ENCODE measurements at places on chromosomes 4 and X.

DNA sequence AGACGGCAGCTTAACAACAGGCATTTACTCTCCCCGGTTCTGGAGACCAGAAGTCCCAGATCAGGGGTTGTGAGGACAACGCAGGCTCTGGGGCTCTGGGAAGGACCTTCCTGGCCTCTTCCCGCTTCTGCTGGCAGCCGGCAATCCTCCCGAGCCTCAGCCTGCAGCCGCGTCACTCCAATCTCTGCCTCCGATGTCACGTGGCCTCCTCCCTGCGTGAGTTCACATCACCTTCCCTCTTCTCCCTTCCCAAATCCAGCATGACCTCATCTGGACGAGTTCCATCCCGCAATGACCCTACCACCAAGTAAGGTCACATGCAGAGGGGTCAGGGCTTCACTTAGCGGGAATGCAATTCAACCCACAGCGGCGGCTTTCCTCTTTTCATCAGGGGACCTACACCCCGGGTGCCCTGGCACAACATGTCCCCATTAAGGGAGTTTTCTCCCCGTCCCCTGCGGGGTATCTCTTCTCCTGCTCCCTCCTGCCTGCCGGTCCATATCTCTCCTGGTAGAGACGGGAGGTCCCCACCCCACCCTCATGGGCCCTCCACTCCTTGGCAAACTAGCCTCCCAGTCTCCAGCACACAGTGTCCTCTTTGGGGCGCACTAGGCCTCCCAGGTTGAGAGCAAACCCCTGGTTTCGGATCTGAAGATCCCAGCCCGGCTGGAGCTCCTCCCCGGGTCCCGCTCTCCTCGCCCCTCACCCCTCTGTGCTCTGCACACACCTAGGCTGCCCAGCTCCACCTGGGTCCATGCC is 25.5 kb downstream of the ABLIM2 start:
- no peak for DNase-seq

DNA sequence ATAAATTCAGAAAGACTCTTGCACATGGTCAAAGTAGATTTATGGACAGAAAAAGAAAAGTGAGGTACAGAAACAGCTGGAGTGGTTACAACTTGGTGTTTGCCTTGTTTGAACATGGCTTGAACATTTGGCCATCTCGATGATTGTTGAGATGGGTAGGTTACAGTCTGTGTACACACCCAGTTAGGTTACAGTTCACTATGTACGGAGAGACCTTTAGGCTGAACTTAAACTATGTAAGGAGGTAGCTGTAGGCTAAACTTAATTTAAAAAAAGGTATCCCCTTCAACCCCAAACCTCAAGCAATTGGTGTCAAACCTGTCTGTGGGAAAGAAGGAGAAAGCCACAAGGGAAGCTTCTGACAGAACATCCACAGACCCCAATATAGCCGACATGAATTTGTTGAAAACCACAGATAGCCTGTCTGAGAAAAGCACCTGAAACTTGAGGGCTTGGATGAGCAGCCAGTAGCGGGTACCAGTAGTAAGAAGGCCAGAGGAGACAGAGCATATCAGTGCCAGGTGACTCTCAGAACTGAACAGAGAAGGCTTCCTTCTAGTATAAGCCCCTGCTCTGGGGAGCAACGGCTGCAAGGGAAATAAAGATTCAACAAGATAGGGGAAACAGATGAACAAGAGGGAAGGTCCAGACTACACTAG is 247.9 kb upstream of the GALNTL6 start:
- no peak for DNase-seq

GRCh38 chr4:36208893-36209473 is 35.3 kb downstream of the ARAP2 start:
- DNase-seq = no peak

- DNase-seq = no peak
Observed at GRCh38 chr4:28287831-28288233, 1427.2 kb downstream of the STIM2 start.

GRCh38 chrX:137366018-137366633 is 199.8 kb upstream of the ZIC3 start:
- no peak for DNase-seq

DNA sequence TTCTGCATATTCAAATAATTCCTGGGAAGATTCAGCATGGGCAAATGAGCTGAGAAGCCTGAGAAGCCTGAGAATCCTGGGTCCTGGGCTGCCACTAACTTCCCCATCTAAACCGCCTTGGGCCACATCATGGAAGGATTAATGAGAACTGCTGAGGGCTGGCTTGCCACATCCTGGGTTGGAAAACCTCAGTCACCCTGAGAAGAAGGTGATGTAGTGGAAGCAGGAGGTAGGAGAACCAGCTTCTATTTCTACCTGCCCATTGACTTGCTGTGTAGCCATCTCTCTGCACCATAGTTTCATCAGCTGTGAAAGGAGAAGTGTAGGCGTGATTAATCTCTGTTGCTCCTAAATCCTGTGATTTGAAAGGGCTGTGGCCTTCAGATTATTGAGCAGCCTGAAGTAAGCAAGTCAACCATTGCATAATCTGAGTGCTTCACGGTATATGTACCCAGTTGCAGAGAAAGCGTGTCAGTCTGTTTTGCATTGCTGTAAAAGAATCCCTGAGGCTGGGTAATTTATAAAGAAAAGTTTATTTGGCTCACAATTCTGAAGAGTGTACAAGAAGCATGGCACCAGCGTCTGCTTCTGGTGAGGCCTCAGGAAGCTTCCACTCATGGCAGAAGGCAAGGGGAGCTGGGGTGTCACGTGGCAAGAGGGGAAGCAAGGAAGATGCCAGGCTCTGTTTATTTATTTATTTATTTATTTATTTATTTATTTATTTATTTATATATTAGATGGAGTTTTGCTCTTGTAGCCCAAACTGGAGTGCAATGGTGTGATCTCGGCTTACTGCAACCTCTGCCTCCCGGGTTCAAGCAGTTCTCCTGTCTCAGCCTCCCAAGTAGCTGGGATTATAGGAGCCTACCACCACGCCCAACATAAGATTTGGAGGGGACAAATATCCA is 140.9 kb upstream of the ATP6AP2 start:
- DNase-seq = no peak

GRCh38 chr4:169164669-169165415 is 105.9 kb downstream of the SH3RF1 start:
- DNase-seq = no peak

DNA sequence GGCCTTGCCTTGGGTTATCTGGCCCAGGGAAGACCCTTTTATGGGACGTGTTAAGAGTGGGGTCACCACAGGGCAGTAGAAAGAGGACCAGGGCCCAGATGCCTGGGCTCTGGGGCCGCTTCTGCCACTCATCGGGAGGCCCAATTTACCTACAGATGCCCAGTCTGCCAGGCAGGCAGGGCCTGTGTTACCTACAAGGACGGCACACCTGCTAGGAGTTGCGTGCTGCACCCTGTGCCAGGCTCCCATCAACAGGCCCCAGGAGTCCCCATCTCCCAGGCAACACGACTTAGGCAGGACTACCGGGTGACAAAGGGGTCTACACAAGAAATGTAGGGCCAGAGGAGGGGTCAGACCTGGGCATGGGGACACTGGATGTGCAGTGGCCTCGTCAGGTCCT is 34.6 kb downstream of the WDR1 start:
- no peak for DNase-seq

DNA sequence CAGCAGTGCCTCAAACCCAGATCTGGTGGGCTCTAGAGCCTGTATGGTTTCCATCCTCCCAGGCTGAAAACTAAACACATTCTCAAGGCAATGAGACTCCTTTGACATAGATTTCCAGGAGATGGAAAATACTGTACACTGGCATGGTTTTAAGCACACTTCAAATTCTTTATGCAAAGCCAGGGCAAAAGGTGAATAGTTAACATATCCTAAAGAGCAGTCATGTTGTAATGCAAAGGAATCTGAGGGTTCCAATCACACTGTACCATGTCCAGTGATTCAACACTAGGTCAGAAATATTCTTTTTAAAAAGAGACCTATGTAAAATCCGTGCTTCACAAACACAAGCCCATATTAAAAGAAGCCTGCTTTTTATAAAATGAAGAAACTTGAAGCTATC is 195.3 kb downstream of the QDPR start:
- no peak for DNase-seq

GRCh38 chr4:106587558-106587957 is 219.0 kb upstream of the GIMD1 start:
- no peak for DNase-seq

DNA sequence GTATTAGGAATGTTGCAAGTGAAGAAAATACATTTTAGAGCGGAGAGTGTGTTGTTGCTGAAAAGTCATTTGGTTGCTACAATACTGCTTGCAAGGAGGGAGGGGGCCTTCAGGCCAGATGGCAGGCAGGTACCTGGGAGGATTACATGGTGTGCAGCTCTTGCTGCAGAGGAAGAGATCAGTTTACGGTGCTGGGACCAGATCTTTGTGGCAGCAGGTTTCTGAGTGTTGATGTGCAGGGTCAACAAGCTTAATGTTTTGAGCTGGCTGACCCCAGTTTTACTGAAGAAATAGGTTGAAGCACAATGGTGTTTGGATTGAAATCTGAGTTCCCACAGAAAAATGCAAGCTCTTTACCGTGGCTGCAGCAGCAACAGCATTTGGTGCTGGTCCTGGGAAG is 96.4 kb upstream of the DDIT4L start:
- no peak for DNase-seq

GRCh38 chr4:81550388-81550859 is 78.7 kb upstream of the RASGEF1B start:
- DNase-seq = no peak

- DNase-seq = no peak
Observed at GRCh38 chr4:73309211-73309610, 50.6 kb upstream of the ANKRD17 start.

DNA sequence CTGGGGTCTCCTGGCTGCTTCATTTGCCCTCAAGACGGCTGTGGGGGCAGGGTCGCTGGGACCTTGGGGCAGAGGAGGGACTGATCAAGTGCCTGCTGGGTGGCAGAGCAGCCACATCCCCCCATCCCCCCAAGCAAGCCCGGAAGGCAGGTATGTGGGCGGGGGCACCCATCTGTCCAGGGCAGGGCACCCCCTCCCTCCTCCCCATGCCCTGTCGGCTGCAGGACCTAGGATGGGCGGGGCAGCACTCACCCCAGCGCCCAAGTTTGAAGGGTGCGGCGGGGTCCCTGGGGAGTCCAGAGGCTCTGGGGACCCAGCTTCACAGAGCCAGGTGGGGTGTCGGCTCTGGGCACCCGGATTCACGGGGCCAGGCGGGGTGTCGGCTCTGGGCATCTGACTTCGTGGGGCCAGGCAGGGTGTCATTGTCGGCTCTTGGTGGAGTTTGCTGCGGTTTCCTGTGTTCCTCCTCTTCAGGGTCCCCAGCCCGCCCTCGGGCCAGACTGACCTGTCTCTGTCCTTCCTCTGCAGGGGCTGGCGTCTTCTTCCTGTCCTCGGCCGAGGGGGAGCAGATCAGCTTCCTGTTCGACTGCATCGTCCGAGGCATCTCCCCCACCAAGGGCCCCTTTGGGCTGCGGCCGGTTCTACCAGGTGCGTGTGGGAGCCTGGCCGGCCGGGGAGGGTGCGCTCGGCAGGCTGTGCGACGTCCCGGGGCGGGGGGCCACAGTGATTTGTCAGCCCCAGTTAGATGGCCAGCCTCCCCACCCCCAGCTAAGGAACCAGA is 22.1 kb downstream of the DOK7 start:
- no peak for DNase-seq

GRCh38 chr4:7187691-7188090 is 4.6 kb upstream of the SORCS2 start:
- DNase-seq = no peak

GRCh38 chr4:53651156-53651735 is 60.0 kb upstream of the LNX1 start:
- no peak for DNase-seq

GRCh38 chr4:35503435-35503834 is 740.9 kb downstream of the ARAP2 start:
- no peak for DNase-seq

GRCh38 chr4:169256101-169256612 is 14.6 kb downstream of the SH3RF1 start:
- no peak for DNase-seq

GRCh38 chr4:21531048-21531447 is 417.5 kb downstream of the KCNIP4 start:
- DNase-seq = no peak

DNA sequence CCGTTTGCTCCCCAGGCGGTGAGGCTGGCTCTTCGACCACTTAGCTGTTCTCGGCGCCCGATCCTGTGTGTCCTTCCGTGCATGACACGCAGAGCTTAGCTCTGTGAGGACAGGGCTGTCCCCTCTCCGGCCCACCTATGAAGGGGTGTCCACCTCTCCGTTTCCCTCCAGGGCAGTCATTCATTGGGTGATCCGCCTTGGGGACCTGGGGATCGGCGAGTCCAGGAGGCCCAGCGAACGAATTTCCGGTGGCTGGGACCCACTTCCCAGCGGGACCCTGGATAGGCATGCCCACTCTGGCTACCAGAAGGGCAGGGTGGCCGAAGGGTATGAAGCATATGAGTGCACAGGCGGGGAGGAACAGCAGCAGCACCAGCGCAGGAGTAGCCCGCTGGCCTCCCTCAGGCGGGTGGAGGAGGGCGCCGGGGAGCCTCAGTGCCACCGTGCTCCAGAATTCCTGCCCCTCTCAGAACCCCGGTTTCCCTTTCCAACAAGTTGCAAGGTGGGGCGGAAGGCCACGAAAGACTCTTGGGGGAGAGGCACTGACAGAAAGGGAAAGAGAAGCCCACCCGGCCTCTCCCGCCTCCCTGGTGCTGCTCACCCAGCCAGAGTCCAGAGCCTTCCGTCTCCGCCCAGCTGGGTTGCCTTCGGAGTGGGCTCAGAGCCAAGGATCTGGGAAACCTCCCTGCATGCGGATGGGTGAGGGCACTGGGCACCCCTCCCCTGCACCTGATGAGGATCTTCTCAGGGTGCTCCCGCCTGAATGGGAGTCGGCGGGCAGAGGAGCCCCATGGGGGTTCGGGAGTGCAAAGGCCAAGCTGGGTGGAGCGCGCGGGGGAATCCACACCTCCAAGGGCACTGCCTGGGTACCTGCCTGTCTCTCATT is 8.6 kb downstream of the HMX1 start:
- DNase-seq = no peak
